ENCODE measurements at places on chromosomes 12 and 14.

GRCh38 chr12:4991373-4991772 lies 52.3 kb upstream of the KCNA5 start:
- no peak for DNase-seq

- no peak for DNase-seq
Measured at GRCh38 chr14:40630471-40630870, 976.2 kb upstream of the LRFN5 start.

GRCh38 chr14:95548328-95548929 lies 13.6 kb downstream of the GLRX5 start:
- DNase-seq: no peak

DNA sequence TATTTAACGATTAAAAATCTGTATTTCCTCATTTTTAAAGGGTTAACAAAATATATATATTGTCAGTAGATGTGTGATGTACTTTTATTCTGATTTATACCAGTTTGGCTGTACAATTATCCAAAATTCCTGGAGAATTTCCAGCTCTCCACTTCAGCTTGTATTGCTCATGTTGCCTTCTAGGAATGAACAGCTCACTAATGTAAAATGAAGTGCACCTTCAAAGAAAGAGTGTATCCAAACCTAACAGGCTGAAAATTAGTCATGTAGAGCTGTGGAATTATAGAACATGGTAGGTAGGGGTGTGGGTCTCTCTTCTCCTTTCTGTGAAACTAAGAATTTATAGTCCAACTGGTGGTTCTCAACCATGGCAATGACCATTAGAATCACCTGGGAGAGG lies 362.0 kb downstream of the ETNK1 start:
- DNase-seq: no peak

- no peak for DNase-seq
Measured at GRCh38 chr12:1262011-1262410, 271.0 kb downstream of the ERC1 start.

DNA sequence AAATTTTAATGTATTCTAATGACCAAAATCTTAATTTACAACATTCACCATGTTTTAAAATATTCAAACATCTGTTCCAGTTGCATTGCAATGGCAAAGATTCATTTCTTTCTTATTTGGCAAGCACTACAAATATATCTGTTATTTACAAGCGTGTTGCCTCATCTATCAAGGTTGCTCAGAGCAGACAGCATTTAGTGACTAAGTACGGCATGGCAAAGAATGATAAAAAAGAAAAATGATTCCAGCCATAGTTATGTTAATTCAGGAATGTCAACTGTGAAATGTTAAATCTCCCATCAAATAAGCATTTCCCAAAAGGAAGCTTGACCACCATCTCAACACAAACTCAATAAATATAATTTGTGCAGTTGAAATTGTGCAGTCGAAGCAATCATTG lies 312.1 kb downstream of the SEC23A start:
- no peak for DNase-seq
